Stimulated activated effector memory CD8-positive, alpha-beta T cell treated with anti-CD3 and anti-CD28 coated beads, Interleukin-12 subunit alpha, Interleukin-12 subunit beta, amount 100 ng/mL, for 72 hours (primary cell): ENCODE measurements at places on chromosomes 12 and 14.

- no peak for DNase-seq
Observed at GRCh38 chr14:67050896-67051295, 138.3 kb upstream of the GARIN2 start.

DNA sequence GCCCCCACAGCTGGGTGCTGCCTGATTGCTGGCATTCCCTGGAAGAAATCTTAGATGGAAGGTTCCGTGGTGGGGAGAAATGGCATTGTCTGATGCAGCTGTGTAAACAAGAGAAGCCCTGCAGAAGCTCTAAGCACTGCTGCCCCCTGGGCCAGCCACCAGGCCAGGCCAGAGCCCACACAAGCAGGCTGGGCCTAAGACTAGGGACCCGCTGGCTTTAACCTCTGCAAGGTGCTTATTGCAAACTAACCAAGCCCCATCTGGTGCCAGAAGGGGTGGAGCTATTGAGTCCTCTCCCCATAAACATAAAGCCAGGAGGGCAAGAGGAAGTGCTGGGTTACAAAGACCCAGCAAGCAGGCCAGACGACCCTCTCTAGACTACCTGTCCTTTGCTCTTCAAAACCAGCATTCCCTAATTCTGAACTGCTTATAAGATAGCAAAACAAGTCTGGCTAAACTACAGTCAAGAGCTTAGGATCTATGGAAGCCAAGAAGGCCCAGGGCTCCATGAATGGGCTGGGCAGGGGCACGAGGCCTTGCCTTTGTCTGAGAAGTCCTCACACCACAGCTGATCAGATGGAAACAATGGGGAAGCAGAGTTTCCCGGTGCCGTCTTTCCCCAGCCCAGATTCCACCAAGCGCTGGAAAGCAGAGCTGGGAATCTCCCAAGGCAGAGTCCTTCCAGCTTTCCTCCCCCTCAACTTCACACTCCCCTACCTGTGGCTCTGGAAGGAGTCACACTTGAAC is 28.8 kb downstream of the P2RX4 start:
- no peak for DNase-seq

GRCh38 chr12:70379846-70380245 is 13.8 kb downstream of the KCNMB4 start:
- no peak for DNase-seq

DNA sequence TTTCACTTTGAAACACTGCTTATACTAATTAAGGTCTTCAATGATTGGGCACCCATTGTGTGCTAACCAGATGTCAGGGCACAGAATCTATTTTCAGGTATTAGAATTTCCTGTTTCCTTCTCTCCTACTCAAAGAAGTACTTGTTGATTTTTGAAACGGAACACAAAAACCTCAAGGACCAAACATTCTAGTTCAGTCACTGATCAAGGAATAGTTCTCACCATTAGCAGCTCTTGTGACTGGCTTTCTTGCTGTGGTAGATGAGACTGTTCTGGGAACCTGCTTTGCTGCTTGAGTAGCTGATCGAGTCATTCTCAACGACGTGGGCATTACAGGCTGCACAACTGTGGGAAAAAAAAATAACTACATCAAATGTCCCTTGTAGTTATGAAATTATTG is 11.0 kb downstream of the DLGAP5 start:
- DNase-seq = no peak

DNA sequence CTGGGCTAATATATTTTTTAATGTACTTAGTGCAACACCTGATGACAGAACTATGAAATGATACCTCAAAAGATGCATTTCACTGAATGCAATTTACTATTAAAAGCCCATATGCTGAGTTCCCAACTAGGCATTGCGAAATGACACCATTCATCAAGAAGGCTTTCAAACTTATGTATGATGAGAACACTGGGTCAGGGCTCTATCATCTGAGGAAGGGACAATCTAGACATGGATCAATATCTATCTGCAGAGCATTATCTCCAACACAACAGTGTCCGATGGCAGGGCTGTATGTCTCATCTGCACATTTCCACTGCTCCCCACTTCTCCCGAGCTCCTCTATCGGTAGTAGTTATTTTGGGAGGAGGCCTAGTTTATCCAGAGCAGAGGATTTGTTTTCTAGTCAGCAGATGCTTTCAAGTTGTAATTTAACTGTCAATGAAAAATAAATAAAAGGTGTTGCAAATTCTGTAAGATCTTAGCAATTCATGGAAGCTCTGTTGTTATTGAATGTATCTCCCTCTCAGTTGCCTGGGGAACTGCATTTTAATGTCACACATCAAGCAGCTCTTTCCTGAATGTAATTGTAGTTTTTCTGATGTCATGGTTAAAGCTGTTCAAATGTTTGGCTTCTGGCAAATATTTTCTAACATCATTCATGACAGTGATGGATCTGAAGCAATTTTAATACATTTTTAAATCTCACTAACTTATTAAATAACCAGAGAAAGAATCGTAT is 7.4 kb upstream of the GCH1 start:
- no peak for DNase-seq

- no peak for DNase-seq
Observed at GRCh38 chr14:84643446-84643845, 886.5 kb upstream of the FLRT2 start.
